Activated naive CD4-positive, alpha-beta T cell treated with anti-CD3 and anti-CD28 coated beads for 36 hours (primary cell): ENCODE measurements at places on chromosomes 3 and 15.

DNA sequence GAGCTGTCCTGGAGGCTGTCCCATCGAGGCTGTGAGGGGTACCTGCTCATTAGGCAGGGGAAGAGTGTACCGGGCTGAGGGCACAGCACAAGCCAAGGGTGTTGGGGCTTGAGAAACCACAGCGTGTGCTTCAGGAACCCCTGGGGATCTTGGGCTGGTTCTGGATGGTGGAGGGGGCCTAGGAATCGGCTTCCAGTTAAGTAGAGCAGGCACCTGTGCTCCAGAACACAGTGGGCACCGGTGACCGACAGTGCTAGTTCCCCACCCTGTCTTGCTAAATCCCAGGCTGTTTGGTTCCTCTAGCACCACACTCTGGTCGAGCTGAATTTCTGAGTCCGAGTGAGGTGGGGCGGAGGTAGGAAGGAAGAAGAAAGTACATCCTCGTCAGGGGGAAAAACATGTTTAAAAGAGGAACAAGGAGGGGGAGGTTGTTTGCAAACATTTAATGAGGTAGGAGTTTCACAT is 29.1 kb downstream of the SLC6A6 start:
- DNase-seq, result no peak
- H3K36me3 ChIP-seq, result peaks cover 4% of the 10 kb centered on the region

GRCh38 chr15:74011610-74012009 is 17.1 kb downstream of the PML start:
- peaks cover 61% of the 10 kb centered on the region for H3K4me1 ChIP-seq
- H3K4me3 ChIP-seq, result no peak overlapping the region
- no peak for DNase-seq

DNA sequence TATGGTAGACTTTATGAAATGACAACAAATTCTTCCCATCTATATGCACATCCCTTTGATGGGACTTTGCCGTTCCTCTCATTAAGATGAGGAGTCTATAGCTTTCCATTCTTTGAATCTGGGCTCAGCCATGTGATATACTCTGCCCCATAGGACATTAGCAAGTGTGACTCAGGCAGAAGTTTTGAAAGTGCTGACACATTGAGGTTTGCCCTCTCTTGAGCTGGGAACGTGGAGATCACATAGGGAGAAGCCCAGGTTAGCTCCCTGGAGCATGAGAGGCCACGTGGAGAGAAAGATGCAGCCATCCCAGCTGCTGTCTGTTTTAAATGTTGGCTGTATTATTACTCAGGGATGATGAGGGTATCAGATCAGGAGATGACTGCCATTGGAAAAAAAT is 67.7 kb upstream of the OXTR start:
- H3K36me3 ChIP-seq, result no peaks in the 10 kb centered on the region
- no peaks in the 10 kb centered on the region for H3K27me3 ChIP-seq
- no peak for DNase-seq

- H3K4me1 ChIP-seq, result no peaks in the 10 kb centered on the region
- no peak overlapping the region for H3K27ac ChIP-seq
- no peaks in the 10 kb centered on the region for H3K27me3 ChIP-seq
- H3K4me3 ChIP-seq, result no peak overlapping the region
- DNase-seq, result no peak
- H3K36me3 ChIP-seq, result no peaks in the 10 kb centered on the region
Measured at GRCh38 chr3:133535971-133536881, 37.3 kb upstream of the CDV3 start.

- no peaks in the 10 kb centered on the region for H3K36me3 ChIP-seq
- no peaks in the 10 kb centered on the region for H3K4me1 ChIP-seq
- H3K27ac ChIP-seq, result no peak overlapping the region
- no peak overlapping the region for H3K4me3 ChIP-seq
- no peak for DNase-seq
Measured at GRCh38 chr3:55868347-55868746, 381.2 kb upstream of the WNT5A start.

GRCh38 chr3:134527538-134528186 is 41.8 kb downstream of the CEP63 start:
- no peaks in the 10 kb centered on the region for H3K27me3 ChIP-seq
- no peak overlapping the region for H3K4me3 ChIP-seq
- H3K36me3 ChIP-seq, result peaks cover 38% of the 10 kb centered on the region
- peaks cover 4% of the 10 kb centered on the region for H3K4me1 ChIP-seq

DNA sequence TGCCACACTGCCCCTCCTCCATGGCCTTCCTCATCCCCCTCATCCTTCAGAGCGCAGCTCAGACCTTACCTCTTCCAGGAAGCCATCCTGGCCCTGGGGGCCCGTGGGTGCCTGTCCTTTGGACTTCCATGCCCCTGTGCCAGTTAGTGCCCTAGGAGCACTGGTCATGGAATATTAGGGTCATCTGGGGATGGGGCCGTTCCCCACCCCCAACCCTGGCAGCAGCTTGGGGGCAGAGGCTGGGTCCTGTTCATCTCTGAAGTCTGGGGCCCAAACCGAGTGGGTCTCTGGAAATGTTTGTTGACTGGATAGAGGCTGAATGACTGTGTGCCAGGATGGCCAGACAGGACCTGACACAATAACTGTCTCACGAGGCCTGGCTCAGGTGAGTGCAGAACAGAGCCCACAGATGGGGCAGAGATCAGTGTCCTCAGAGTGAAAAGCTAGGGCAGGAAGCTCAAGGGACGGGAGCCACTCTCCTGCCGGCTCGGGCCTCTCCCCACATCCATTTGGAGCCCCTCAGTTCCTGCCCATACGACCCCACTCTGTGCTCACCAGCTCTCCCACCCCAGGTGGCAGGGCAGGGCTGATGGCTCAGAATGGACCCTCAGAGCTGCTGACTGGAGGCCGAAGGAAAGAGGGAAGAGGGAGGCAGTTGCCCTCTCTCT is 62.5 kb downstream of the TLE3 start:
- H3K4me1 ChIP-seq, result peaks cover 3% of the 10 kb centered on the region
- DNase-seq, result no peak

DNA sequence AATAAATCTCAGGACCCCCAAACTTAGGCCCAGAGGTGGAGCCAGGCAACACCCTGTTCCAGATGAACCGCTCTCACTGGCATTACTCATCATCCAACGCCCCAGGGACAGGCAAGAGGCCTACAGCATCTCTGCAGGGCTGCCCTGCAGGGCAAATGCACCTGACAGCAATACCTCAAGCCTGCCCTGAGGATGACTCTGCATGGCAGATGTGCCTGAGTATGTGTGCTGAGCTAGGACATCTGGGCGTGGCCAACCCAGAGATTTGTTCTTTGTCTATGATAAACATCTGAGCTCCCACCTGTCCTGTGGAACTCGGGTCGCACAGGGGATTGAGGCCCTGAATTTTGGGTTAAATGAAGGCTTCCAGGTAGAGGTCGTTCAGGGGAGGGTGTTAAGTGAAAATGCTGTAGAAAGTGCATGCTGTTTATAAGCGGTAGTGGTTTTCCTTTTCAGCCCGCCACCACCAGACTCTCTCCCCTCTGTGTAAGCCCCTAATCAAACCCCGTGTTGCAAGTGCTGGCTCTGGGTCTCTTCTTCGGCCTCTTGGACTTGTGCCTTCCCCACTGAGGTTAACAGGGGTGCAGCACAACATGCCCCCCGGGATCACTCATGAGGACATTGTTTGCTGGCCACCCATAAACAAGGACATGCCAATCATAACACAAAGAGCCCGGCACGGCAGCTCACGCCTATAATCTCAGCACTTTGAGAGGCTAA is 92.3 kb downstream of the ATP10A start:
- peaks cover 17% of the 10 kb centered on the region for H3K36me3 ChIP-seq
- no peak overlapping the region for H3K27ac ChIP-seq
- H3K27me3 ChIP-seq, result no peaks in the 10 kb centered on the region
- no peak for DNase-seq
- H3K4me1 ChIP-seq, result peaks cover 8% of the 10 kb centered on the region
